COLO829 (cell line): ENCODE measurements at places on chromosomes 7 and 10.
A peak's percentile ranks its signal among the peaks of the same experiment; 100 is the strongest.

DNA sequence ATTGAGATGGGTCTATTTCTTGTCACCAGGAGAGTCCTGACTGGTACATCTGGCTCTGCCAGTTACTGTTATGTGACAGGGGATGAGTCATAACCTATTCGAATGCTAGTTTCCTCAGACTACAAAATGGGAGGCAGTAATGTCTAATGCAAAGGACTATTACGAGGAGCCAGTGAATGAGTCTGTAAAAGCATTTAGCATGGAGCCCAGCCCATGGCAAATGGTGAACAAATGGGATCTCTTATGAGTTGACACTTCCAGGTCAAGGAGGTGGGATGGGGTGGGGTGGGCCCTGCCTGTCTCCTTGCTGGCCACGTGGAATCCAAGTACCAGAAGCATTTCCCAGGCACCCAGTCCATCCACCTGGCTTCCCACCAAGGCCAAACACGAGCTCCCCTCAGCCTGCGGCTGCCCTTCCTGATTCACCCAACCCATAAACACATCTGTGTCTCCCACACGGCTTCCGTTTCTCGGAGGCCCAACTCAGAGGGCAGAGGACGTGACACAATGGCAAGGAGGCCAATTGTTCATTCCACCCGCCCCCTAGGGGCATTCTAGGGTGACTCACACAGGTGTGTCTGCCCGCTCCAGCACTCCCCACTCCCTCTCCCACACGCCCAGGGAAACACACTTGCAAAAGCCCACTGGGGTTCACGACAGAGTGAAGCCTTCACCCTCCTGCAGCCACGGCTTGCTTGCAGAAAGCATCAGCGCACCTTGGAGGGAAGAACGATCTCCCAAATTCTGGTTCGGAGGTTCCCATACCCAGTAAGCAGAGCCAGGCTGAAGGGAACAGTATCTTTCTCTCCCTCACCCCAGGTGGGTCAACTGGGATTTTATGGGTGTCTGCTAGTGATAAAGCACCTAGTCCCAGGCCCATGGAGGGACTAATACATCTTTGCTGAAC is 109.8 kb downstream of the SH3PXD2A start:
- no peak for DNase-seq

GRCh38 chr7:83429493-83429892 is 219.4 kb downstream of the SEMA3E start:
- no peak for DNase-seq

- DNase-seq: no peak
These were observed 150.8 kb downstream of the PFKFB3 start for GRCh38 chr10:6353526-6353925.

- DNase-seq: peak; percentile 28
These were observed 56.2 kb upstream of the ABLIM1 start for GRCh38 chr10:114714281-114714741.

GRCh38 chr10:102832987-102833386 is 4.2 kb downstream of the CYP17A1 start:
- DNase-seq: no peak

- DNase-seq: no peak
These were observed 762.5 kb downstream of the SORCS1 start for GRCh38 chr10:106401967-106402366.

- DNase-seq: no peak
These were observed 9.2 kb upstream of the NT5C2 start for GRCh38 chr10:103202319-103202718.

DNA sequence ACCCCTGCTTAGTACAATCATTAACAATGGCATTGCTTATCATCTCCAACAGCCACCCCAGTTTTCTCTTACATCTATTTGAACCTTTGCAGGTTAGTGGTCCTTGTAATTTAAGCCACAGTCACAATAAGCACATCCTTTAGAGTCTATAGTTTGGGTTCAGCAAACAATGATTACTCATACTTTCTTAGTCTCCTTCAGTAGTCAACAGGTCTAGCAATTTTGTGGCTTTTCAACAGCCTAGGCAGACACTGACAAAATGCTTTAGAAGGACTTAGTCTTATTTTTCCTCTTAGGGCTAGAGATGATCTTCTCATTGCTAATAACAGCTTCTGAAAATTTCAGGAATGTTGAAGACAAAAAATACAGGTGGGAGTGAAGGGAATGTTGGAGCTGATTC is 32.3 kb upstream of the FAM204A start:
- DNase-seq: no peak

- no peak for DNase-seq
These were observed 203.9 kb downstream of the NXPH1 start for GRCh38 chr7:8637322-8637721.

DNA sequence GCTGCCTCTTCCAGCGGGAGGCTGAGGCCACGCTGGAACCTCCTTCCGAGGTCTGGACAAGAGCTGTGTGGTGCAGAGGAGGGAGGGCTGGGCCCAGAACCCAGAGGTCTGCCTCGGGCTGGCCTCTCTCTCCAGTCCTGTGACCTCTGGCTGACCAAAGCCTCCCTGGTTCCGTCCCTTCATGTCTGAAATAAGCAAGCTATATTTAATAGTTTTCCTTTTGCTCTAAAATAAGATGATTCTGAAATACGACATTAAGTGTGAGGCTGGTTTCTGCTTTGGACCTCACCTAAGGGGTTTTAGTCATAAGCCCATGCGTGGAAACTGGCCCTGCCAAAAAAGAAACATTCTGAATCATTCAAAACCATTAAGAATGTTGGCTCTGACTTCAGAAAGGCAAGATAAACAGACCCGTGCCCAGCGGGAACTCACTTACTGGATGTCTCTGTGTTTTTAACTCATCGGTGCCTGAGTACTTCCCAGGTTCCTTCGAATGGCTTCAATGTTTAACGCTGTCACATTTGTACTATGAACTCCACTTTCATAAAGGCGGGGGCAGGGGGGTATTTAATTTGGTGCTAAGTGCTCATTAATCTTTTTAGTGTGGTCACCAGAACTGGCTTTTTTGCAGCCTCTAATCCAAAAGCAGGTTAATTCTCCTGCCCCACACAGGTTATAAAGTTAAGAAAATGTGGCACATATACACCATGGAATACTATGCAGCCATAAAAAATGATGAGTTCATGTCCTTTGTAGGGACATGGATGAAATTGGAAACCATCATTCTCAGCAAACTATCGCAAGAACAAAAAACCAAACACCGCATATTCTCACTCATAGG is 157.5 kb upstream of the KLF14 start:
- DNase-seq: peak; percentile 85

DNA sequence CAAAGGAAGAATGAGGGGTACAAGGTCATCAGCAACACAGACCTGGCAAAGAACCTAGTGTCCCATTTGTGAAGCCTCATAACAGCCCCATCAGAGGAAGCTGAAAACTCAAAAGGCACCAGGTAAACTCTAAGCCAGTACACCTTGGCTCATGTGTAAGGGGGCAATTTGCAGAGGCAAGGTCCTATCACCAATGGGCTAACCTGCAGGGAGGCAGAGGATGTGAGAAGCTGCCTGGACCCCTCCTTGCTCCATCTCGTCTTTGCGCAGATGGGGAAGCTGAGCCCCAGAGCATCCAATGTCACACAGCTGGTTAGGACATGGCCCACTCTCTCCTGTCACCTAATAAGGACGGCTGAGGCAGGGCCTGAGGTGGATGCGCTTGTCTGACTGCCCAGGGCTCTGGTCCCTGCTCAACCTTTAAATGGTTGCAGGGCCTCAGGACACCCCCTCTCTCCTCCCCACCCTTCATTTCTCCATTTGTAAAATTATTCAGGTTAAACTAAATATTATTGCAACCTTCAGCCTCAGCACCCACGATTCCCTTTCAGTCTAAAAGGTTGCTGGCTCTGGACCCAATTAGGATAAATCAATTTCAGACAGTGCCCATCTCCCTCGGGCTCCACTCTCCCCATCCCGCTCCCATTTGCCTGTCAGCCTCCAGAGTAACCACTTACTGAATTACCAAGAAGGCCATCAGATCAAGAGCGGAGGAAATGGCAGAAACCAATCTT is 135.3 kb downstream of the OAT start:
- no peak for DNase-seq

DNA sequence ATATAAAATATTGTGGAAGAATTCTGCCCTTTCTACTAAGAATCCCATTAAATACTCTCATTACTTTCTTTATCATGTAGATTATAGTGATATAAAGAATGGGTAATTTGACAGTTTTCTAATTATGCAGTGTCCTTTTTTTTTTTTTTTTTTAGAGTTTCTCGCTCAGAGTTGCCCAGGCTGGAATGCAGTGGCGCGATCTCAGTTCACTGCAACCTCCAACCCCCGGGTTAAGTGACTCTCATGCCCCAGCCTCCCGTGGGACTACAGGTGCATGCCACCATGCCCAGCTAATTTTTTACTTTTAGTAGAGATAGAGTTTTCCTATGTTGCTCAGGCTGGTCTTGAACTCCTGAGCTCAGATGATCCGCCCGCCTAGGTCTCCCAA is 1143.4 kb upstream of the SORCS1 start:
- DNase-seq: no peak

- DNase-seq: no peak
These were observed 82.6 kb upstream of the ASAH2 start for GRCh38 chr10:50333872-50334271.

DNA sequence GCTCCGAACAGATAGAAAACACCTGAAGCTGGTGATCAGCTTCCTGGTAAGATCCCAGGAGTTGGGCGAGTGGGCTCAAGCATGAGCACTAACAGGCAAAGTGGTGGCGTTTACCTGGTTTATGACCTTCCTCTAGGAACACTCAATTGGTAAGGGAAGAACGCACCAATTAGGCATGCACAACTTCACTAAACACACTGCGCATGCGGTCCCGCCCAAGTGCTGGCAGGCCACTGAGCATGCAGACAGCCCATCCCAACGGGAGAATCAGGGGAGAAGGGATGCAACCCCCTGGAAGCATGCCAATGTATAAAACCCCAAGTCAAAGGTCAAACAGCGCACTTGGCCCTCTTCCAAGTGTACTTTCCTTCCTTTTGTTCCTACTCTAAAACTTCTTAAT is 70.4 kb downstream of the LYZL2 start:
- no peak for DNase-seq

GRCh38 chr10:17883621-17884020 is 68.1 kb upstream of the SLC39A12 start:
- DNase-seq: no peak

DNA sequence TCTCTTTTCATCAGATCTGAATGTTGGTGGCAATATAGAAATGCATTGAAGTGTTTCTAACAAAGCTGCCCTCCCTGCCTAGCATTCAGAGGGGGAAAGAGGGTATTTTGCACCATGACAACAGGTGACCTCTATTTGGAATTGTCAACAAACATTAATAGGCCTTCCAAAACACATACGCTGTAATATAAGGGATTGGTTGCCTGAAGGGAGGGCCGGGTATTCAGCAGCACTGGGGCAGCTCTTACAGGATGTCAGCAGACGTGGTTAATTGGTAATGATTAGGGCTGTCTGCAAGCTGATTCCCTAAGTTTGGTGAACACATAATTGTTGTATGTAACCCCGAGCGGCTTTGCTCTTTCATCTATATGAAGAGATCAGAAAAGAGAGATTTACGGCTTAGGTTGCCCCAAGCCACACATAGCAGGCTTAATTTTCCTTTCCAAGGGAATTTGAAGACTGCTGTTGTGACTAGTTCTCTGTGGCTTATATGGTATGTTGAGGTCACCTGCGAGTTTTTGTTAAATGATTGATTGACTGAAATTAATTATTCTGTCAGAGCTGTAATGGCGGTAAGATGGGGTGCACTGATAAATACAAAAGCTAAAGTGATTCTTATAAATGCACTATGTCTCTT is 759.3 kb downstream of the LRMDA start:
- DNase-seq: no peak

- no peak for DNase-seq
These were observed 9.9 kb downstream of the MICU1 start for GRCh38 chr10:72615970-72616369.

- DNase-seq: no peak
These were observed 1.7 kb downstream of the ZFYVE27 start for GRCh38 chr10:97738616-97739015.
